ENCODE measurements at places on chromosomes 6 and 20.

GRCh38 chr20:37777988-37778659 is 84.3 kb downstream of the CTNNBL1 start:
- no peak for DNase-seq

- DNase-seq: no peak
These were observed 215.6 kb upstream of the HEY2 start for GRCh38 chr6:125533710-125534397.

GRCh38 chr6:24755279-24755678 is 19.5 kb upstream of the GMNN start:
- no peak for DNase-seq

GRCh38 chr20:22217712-22218352 is 366.5 kb downstream of the FOXA2 start:
- no peak for DNase-seq

- no peak for DNase-seq
These were observed 165.0 kb upstream of the PLCB4 start for GRCh38 chr20:8903655-8904605.

DNA sequence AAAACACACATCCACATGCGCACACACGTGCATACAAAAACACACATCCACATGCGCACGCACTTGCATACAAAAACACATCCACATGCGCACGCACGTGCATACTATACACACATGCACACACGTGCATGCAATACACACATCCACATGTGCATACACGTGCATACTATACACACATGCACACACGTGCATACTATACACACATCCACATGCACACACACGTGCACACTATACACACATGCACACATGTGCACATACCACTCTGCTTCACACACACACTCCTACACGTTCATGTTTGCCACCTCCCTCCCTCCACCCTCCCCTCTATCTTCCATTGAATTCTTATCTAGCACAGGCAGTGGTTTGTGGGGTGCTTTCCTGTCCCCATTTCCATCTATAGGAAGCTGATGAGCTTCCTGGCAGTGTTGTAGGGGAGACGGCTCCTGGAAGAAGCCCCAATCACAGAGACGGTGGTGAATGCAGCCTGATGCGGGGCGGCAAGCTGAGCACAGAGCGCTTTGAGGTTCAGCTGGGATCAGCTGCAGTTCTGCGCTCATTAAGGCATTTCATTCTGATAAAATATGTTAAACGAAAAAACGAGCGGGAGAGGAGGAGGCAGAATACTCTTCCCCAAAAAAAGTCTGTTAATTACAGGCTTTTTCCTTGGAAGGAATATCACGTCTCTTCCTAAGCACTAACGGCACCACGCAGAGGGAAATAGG is 287.7 kb downstream of the TAF4 start:
- DNase-seq: no peak

DNA sequence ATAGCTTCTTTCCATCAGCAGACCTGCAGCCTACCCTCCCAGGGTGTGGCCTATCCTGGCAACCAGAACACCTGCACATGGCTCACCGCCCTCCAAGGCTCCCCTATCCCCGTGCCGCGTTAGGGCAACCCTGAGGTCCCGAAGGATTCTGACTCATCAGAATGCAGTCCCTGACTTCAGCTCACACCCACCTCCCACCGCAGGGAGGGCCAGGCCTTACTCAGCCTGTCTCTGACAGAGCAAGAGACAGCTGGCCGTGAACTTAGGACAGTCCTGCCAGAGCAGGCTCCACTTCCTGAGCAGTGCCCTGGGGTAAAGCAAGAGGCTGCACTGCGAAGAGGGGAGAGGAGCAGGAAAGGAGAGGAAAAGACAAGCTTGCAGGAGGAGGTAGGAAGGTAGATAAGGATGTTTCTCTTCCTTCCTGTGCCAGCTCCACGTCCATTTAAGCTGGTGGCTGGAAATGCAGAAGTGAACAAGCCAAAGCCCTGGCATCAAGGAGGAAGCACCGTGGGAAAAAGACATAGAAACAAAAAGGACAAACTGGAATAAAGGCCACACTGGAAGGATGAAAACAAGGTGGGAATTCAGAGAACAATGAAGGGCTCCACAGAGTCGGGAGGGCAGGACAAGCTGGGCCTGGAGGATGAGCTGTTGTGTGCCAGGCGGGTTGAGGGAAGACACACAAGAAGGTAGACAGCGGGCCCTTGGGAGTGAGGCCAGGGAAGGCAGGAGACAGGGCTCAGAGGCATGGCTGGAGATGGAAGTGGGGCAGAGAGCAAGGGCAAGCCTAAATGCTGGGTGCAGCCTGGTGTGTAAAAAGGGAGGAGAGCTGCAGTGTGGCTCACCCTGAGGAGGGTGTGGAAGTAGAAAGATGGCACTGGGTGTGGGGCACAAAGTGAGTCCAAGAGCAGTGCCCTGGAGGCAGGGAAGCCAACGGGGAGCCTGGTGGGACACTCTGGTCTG is 102.7 kb downstream of the SLC23A2 start:
- DNase-seq: no peak

- DNase-seq: no peak
These were observed 38.1 kb upstream of the CD83 start for GRCh38 chr6:14079433-14079832.

DNA sequence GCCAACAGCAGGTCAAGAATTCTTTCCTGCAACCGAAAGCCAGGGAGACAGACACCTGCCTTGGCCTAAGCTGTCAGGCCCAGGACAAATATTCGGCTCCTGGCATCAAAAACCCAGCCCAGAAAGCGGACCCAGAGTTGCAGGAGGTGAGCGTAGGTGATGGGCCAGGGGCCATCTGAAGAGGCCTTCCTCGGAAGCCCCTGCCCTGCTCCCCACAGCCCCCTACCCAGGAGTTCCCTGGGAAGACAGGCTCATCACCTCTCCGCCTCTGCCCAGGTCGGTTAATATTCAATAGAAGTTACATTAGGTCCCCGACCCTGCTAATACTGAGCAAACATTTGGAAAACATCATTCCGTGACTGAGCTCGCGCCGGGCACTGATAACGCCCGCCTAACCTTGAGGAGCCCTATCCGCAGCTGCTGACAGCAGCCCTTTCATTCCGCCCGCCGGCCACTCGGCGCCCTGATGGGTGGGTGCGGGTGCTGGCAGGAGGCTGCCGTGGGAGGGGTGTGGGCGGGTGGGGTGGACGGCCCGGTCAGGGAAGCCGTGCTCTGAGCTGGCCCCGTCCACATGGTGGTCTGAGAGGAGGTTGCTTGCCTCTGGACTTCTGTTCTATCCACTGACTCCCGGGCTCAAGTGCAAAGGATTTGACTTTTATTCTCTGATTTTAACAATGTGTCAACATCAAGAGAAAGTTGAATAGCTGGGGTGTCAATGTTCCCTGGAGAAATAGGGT is 55.7 kb downstream of the HNF4A start:
- no peak for DNase-seq

DNA sequence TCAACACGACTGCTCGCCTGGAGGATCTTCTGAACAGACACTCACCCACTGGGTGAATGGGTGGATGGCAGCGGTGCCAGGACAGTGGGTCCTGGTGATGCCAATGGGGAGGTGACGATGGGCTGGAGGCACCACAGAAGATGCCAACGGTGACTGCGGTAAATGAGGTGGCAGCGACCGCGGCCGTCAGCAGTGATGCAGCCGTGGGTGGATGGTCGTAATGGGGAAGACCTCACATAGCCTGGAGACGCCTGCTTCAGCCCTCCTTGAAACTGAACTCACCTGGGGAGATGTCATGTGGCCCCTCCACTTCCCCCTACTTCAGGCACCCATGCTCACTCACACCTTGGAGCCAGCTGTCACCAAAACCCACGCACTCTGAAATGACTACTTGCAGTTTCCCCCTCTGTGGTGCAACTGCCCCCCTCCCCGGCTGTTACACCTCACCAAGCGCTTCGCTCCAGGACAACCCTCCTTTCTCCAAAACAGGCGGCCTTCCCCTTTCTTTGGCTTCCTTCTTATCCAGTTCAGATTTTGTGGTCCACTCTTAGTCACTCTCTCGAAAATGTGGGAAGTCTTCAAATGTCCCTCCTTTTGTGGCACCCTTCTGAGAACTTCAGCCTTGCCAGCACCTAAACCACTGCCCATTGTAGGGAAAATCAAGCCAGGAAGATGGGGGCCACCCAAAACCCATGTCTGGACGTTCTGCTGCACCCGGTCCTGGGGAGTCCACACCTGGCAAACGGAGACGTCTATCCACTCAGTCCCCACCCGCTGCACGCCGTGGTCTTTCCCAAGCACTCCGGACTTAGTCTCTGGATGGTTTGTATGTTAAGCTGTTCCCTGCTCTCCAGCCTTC is 10.4 kb upstream of the ABHD16B start:
- DNase-seq: no peak

All from germinal center (tissue), 1 donor.